ENCODE measurements at places on chromosomes 13 and 19.

GRCh38 chr13:112734696-112735547 lies 45.1 kb downstream of the ATP11A start:
- no peak for DNase-seq

GRCh38 chr19:18062028-18062427 lies 24.7 kb downstream of the IL12RB1 start:
- DNase-seq = no peak

DNA sequence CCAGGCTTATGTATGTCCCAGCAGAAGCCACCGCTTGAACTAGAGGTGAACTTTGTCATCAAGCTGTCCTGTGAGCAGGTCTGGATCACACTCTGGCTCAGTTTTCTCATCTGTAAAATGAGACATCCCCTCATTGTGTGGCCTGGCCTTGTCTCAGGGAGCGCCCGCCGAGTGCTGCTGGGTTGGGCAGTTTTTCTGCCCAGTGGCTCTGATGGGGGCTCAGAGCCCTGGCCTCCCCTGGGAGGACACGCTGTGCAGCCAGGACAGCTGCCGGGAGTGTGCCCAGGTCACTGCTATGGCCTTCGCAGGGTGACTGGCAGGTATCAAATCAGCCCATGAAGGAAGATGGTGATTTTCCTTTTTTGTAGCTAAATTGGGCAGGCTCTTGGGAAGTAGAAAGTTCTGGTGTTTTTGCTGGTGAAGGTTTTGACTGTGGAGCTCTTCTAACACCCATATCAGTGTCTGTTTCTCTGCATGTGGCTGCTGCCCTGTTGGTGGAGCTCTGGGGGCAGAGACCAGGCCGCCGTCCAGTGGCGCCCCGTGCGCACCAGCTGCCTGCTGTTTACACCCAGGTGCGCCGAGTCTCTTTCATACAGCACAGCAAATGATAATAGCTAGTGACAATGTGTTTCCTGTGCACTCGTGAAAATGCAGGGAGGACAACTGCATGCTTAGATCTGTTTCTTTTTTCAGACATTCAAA lies 40.8 kb downstream of the SLC7A9 start:
- DNase-seq = no peak

GRCh38 chr19:7978179-7978825 lies 27.1 kb downstream of the ELAVL1 start:
- DNase-seq = no peak

DNA sequence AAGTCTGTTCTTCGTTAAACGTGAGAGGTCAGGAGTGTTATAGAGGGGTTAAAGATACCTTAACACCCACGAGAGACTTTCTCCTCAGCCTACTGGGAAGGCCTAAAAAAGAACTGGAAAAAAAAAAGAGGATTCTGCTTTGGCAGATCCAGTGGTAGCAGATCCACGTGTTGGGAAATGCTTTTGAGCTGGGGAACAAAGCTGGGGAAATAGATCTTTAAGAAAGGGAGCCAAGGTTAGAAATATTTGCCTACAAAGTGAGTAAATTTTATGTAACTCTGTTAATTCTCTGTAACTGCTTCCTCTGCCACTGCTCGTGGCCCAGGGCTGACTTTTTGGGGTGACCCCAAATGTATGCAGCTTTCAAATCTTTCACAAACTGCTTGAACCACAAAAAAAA lies 11.7 kb downstream of the RFX2 start:
- no peak for DNase-seq

GRCh38 chr13:111993691-111994090 lies 73.3 kb upstream of the SOX1 start:
- no peak for DNase-seq

GRCh38 chr13:107977071-107977574 lies 238.2 kb downstream of the LIG4 start:
- DNase-seq = no peak

- DNase-seq = no peak
Observed at GRCh38 chr13:32257649-32258048, 57.5 kb downstream of the ZAR1L start.

DNA sequence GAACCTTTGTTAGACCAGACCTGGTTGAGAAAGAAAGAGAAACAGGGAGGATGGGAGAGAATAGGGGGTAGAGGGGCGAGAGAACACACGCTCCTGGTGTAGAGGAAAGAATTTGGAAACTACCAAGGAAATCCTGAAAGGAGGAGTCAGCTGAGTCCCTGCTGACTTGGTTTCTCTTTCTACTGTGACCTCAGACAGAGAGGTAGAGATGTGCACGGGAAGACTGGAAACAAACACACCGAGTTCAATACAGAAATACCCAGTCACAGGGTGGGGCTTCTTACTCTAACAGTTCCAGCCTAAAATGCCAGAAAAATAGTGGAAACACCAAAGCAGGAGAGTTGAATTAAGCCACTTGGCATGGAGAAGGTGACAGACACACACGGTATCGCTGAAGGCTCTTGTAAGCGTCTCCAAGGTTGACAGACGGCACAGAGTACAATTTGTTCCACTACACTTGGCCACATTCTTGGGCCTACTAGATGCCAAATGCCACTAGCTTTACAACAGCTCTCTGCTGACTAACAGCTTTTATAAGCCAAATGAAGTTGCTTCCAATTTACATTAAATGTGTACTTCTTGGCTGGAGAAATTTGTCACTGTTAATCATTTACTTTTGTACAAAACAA lies 28.1 kb downstream of the LATS2 start:
- DNase-seq = no peak

DNA sequence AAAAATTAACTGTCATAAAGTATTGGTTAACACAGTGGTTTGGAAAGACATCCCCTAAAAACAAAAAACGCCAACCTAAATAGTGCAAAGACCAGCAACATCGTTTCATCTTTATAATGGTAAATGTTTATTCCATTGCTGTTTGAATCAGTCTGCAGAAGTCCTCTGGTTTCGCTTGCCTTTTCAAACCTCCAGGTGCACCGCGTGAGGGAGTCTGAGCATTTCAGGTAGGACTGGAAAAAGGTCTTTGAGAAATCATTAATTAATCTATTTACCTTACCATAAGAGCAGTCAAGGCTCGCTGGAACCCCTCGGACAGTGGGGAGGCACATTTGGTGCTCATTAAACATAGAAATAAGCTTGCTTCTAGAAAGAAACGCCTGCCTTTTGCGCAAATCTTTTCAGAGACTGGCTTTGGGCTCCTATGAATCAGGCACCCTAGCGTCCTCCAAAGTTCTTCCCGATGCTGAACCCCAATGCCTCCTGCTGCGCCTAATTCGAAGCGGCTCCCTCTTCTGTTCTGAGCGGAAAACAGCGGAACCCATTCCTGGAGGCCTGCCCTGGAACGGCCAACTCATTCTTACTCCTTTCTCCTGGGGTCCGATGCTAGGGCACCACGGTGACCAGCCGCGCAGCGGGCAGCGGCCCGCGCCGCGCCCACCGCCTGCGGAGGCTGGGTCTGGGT lies 951 bp upstream of the MTUS2 start:
- no peak for DNase-seq

DNA sequence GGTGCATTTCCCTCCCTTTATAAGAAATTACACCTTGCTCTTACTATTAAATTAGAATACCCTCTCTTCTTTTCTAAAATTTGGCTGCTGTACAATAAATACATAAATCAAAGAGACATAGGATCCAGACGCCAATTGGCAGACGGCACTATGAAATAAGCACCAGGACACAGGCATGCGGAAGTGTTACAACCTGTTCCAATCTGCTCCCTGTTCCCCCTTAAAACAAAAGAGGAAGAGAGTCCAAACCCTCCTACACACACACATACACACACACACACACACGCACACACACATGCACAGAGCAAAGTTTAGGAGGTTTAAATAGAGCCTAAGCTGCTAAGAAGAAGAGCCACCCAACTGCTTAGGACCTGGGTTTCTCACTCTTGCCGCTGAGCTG lies 75.6 kb upstream of the ZNF507 start:
- no peak for DNase-seq

GRCh38 chr13:27302643-27303262 lies 32.1 kb downstream of the RASL11A start:
- DNase-seq = no peak

GRCh38 chr19:2487842-2488241 lies 11.9 kb downstream of the GADD45B start:
- DNase-seq = no peak

DNA sequence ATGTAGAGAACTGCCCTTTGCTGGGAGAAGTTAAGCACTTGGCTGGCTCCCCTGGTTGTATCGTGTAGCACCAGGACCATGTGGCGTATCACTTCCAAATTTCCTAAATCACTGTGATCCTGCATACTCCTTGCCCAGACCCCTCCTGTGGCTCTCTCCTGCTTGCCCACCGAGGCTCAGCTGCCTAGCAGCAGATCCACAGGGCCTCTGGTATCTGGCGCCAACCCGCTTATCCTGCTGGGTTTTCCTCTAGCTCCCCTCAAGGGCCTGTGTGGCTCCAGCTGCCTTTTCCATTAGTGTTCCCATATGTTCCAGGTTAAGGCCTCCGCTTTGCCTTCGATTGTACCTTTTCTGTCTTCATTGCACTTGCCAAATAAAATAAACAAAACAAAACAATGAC lies 16.5 kb downstream of the LRCH1 start:
- no peak for DNase-seq

GRCh38 chr13:103935117-103935516 lies 868.9 kb upstream of the SLC10A2 start:
- DNase-seq = no peak

- no peak for DNase-seq
Observed at GRCh38 chr19:41957161-41957837, 1.8 kb downstream of the RABAC1 start.

DNA sequence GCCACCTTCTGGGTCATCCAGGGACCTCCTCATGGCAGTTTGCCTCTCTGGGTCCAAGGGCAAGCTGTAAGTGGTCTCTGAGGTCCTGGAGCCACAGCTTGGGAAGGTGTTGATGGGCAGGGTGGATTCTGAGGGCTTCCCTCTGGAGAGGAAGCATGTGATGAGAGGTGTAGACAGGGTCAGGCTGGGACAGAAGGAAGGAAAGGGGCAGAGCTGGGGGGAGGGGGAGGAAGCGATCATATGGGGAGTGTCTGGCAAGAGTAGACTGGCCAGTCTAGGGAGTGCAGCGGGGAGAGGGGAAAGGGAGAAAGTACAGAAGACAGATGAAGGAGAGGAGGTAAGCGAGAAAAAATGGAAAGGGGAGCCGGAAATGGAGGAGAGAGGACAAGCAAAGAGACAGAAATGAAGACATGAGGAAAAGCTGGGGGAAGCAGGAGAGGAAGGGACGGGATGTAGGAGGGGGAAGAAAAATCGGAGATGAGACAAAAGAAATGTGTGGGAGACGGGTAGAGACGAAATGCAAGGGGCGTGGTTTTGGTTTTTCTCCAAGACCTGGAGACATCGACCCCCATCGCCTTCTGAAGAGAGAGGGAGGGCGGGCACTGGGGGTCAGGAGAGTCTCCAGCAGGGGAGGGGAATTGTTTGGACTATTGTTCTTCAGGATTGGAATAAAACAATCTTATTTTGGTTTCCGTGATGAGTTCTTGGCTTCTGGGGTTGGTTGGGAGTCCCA lies 26.6 kb downstream of the ZSWIM9 start:
- DNase-seq = no peak

DNA sequence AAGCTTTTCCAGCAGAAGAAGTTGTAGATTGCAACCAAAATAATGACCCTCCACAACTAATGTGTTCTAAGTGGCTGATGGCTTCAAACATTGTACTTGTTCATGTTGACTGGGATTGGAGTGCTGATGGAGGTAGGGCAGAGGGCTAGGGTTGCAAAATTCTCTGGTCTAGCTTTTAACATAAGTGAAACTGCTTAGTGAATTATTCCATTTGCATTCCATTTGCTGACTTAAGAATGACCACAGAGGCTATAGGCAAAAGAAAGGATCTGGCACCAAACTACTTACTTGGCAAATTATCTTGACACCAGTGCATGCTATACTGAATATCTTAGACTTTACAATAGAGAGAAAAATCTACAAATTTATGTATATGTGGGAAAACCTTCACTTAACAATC lies 287.0 kb downstream of the FGF9 start:
- DNase-seq = no peak

- no peak for DNase-seq
Observed at GRCh38 chr19:23314505-23315251, 64.5 kb upstream of the ZNF724 start.

- DNase-seq = no peak
Observed at GRCh38 chr13:51130348-51130747, 19.3 kb upstream of the C13orf42 start.

DNA sequence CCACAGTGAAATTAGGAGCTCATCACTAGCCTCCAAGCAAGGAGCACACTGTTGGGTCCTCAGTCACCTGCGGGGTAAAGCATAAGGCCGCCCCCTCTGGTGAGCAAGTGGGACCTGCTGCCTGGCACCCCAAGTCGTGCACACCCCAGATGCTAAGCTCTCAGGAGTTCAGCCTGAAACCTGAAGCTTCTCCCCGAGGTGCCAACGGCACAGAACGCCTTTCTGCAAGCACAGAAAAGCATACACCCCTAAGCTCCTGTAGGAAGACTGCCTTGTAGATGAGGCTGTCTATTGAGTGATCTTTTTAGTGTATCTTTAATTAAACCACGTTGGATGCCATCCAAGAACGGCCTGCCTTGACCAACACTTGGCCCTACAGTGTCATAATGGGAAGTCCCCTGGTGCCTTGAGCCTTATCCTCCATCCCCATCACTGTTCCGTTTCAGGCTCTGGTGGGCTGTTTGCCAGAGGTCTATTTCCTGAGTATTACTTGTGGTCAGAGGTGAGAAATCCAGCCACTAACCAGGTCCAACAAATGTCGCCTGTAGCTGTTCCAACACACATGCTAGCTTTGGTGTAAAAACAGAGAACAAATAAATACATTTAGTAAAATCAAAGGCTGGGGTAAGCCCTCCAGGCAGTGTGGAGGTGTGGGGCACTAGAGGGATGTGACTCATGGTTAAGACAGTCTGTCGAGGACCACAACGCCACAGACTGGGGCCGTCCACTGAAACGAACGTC lies 44.8 kb downstream of the C13orf42 start:
- DNase-seq = no peak

GRCh38 chr19:8575467-8575997 lies 1.7 kb downstream of the MYO1F start:
- no peak for DNase-seq

GRCh38 chr19:51144482-51145045 lies 2.5 kb downstream of the SIGLEC7 start:
- no peak for DNase-seq

DNA sequence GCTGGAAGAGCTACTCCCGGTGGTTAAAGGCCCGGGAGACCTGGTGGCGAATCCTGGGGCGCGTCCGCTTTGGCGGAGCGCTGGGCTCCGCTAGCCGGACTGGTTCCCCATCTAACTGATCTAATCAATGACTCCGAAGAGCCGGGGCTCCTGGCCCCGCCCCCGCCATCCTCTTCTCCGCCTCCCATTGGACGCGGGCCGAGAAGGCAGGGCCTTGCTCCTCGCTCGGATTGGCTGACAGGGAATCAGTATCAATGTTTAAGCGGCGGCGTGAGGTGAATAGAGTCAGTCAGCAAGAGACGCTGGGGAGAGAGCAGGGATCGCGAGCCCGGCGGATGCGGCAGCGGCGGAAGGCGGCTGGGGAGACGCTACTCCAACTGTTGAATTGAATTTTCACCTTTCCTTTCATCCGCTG lies 1.7 kb upstream of the PCDH17 start:
- DNase-seq = peak; percentile 33

DNA sequence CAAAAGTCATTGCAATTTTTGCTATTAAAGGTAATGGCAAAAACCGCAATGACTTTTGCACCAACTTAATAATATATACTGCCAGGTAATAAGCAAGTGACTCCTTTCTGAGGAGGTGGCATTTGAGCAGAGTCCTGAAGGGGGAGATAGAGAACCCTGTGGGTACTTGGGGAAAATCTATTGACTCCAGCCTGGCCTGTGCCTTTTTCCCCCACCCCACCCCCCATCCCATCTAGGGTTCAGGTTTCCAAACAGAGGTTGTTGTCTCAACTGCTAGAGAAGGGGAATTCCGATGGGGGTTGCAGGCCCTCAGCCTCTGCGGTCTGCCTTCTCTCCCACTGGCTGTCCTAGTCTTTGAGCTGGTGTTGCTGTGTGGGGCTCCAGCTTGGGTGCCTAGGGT lies 11.5 kb downstream of the S1PR2 start:
- no peak for DNase-seq

Data from activated T-cell treated with anti-CD3 and anti-CD28 coated beads for 48 hours (primary cell).